Suprapubic skin (tissue), 4 donors: ENCODE measurements at places on chromosomes 3 and 15.

DNA sequence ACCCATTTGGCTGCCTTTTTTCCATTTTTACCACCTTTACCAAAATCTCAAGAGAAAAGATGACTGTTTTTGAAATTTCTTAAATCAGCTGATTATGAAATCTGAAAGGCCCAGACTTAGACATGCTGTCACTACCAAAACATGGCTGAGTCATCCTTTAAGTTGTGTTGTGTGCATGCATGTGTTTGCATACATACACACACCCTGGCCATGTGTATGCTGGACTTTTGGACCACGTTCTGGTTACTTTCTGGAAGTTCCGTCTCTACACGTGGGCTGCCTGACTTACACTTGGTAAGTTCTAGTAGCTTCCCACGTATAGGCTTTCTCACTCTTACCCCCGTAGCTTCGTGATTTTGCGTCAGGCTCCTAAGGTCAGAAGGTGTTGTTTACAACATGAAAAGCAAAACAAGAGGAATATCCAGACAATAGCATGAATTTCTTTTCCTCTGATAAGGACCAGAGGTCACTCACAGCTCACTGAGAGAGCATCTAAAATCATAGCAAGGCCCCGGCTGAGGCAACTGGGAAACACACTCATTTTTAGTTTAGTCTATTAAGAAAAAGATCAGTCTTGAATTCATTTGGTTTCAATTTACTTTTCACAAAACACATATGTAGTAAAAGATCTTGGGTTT lies 62.4 kb downstream of the COL8A1 start:
- H3K4me3 ChIP-seq, result no peak overlapping the region
- no peak for DNase-seq
- no peaks in the 10 kb centered on the region for H3K27me3 ChIP-seq

DNA sequence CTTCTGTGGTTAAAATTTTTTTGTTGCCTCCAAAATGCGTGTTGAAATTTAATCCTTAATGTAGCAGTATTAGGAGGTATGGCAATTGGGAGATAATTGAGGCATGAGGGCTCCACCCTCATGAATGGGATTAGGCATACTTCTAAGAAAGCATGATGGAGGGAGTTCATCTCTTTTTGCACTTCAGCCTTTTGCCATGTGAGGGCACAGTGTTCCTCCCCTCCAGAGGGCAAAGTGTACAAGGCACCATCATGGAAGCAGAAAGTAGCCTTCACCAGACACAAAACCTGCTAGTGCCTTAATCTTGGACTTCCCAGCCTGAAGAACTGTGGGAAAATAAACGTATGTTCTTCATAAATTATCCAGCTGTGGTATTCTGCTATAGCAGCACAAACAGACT lies 429.5 kb downstream of the ZIC1 start:
- no peak overlapping the region for H3K4me3 ChIP-seq
- no peak overlapping the region for H3K27ac ChIP-seq
- no peaks in the 10 kb centered on the region for H3K27me3 ChIP-seq
- H3K36me3 ChIP-seq, result no peaks in the 10 kb centered on the region

GRCh38 chr3:172305552-172305951 lies 142.7 kb downstream of the GHSR start:
- no peak overlapping the region for H3K27ac ChIP-seq
- H3K27me3 ChIP-seq, result no peaks in the 10 kb centered on the region
- H3K4me1 ChIP-seq, result peaks cover 18% of the 10 kb centered on the region
- no peak overlapping the region for H3K4me3 ChIP-seq
- no peak for DNase-seq

DNA sequence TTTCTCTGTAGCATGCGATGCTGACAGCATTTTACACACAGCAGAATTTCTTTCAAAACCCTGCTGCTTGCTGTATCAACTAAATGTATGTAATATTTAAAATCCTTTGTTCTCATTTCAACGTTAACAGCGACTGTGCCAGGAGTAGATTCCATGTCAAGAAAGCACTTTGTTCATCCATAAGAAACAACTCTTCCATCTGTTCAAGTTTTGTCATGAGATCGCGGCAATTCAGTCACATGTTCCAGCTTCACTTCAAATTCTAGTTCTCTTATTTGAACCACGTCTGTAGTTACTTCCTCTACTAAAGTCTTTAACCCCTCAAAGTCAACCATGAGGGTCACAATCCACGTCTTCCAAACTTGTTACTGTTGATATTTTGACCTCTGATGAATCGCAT lies 50.6 kb downstream of the SMARCC1 start:
- no peaks in the 10 kb centered on the region for H3K27me3 ChIP-seq
- H3K4me1 ChIP-seq, result no peaks in the 10 kb centered on the region
- peaks cover 69% of the 10 kb centered on the region for H3K36me3 ChIP-seq
- DNase-seq, result no peak
- H3K27ac ChIP-seq, result no peak overlapping the region
- no peak overlapping the region for H3K4me3 ChIP-seq

GRCh38 chr3:134212967-134213665 lies 37.5 kb downstream of the RYK start:
- H3K36me3 ChIP-seq, result peaks cover 13% of the 10 kb centered on the region
- no peak overlapping the region for H3K4me3 ChIP-seq
- peak; percentile 88 for DNase-seq
- no peaks in the 10 kb centered on the region for H3K27me3 ChIP-seq
- H3K27ac ChIP-seq, result no peak overlapping the region
- peaks cover 50% of the 10 kb centered on the region for H3K4me1 ChIP-seq

GRCh38 chr3:28597452-28597851 lies 248.8 kb upstream of the AZI2 start:
- H3K4me3 ChIP-seq, result no peak overlapping the region
- no peaks in the 10 kb centered on the region for H3K36me3 ChIP-seq
- H3K4me1 ChIP-seq, result no peaks in the 10 kb centered on the region
- H3K27ac ChIP-seq, result no peak overlapping the region
- DNase-seq, result no peak
- H3K27me3 ChIP-seq, result no peaks in the 10 kb centered on the region

DNA sequence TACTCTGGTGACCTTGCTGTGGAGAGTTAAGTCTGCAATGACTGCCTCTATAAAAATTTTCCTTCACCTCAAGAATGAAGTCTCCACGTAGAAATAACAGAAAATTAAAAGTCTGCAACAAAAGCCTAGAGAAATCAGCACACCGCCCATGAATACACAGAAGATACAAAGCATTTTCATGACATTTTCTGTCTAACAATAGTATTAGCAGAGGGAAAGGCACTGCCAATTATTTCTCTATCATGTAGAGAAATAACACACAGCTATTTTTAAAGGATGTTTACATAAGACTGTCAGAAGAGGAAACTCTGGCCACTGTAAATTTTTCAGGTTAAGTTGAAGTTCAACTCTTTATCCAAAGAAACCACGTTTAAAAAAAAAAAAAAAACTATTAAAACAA lies 80.8 kb downstream of the GSK3B start:
- peaks cover 8% of the 10 kb centered on the region for H3K4me1 ChIP-seq
- H3K36me3 ChIP-seq, result no peaks in the 10 kb centered on the region
- H3K4me3 ChIP-seq, result no peak overlapping the region
- H3K27ac ChIP-seq, result no peak overlapping the region

GRCh38 chr15:71463156-71463665 lies 347.1 kb upstream of the NR2E3 start:
- no peak overlapping the region for H3K4me3 ChIP-seq
- H3K27ac ChIP-seq, result no peak overlapping the region

GRCh38 chr3:4853749-4854140 lies 125.5 kb upstream of the BHLHE40 start:
- H3K4me3 ChIP-seq, result no peak overlapping the region
- H3K27me3 ChIP-seq, result no peaks in the 10 kb centered on the region
- no peaks in the 10 kb centered on the region for H3K36me3 ChIP-seq

- H3K36me3 ChIP-seq, result peaks cover 21% of the 10 kb centered on the region
- H3K27me3 ChIP-seq, result no peaks in the 10 kb centered on the region
- peaks cover 5% of the 10 kb centered on the region for H3K4me1 ChIP-seq
- no peak overlapping the region for H3K27ac ChIP-seq
- no peak overlapping the region for H3K4me3 ChIP-seq
Observed at GRCh38 chr15:37087131-37087588, 13.2 kb downstream of the MEIS2 start.

DNA sequence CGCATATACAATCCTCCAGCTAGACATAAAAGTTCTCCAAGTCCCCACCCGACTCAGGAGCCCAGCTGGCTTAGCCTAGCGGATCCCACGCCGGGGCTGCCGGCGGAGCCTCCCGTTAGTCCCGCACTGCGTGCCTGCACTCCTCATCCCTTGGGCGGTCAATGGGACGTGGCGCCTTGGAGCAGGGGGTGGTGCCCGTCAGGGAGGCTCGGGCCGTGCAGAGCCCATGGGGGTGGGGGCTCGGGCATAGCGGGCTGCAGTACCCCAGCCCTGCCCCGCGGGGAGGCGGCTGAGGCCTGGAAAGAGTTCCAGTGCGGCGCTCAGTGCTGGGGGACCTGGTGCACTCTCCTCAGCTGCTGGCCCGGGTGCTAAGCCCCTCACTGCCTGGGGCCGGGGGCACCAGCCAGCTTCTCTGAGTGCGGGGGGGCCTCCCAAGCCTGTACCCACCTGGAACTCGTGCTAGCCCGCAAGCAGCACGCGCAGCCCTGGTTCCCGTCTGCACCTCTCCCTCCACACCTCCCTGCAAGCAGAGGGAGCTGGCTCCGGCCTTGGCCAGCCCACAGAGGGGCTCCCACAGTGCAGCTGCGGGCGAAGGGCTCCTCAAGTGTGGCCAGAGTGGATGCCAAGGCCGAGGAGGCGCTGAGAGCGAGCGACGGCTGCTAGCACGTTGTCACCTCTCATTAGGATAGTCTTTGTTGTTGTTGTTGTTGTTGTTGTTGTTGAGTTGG lies 12.2 kb upstream of the CCDC50 start:
- H3K27ac ChIP-seq, result no peak overlapping the region
- no peak overlapping the region for H3K4me3 ChIP-seq
- H3K36me3 ChIP-seq, result no peaks in the 10 kb centered on the region

GRCh38 chr15:88440021-88440420 lies 27.2 kb downstream of the MRPL46 start:
- DNase-seq, result no peak
- H3K27ac ChIP-seq, result no peak overlapping the region
- H3K4me1 ChIP-seq, result no peaks in the 10 kb centered on the region
- peaks cover 15% of the 10 kb centered on the region for H3K27me3 ChIP-seq

DNA sequence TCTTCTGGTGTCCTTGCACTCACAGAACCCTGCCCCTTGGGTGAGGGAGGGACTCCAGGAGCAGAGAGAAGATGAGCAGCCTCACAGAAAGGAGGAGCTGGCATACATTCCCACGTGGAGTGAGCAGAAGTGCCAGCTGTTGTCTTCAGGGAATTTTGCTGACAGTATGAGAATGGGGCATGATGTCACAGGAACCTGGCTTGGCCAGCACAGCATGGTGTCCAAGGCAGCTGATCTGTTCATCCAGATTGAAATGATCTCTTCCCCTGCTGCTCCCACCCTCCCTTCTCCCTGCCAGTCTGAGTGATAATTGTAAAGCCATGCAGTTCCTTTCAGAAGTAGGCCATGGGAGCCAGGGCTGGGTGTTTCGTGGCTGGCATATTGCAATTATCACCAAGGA lies 53.3 kb downstream of the GJD2 start:
- H3K4me3 ChIP-seq, result no peak overlapping the region
- DNase-seq, result no peak
- no peak overlapping the region for H3K27ac ChIP-seq

GRCh38 chr3:85176799-85177198 lies 218.0 kb downstream of the CADM2 start:
- H3K27ac ChIP-seq, result no peak overlapping the region
- H3K27me3 ChIP-seq, result no peaks in the 10 kb centered on the region
- no peak for DNase-seq
- H3K4me3 ChIP-seq, result no peak overlapping the region
- no peaks in the 10 kb centered on the region for H3K36me3 ChIP-seq
- no peaks in the 10 kb centered on the region for H3K4me1 ChIP-seq

- no peak for DNase-seq
- no peaks in the 10 kb centered on the region for H3K4me1 ChIP-seq
Observed at GRCh38 chr3:167057581-167057980, 322.5 kb downstream of the ZBBX start.

- no peak overlapping the region for H3K4me3 ChIP-seq
- H3K4me1 ChIP-seq, result no peaks in the 10 kb centered on the region
- no peak for DNase-seq
- no peak overlapping the region for H3K27ac ChIP-seq
- H3K36me3 ChIP-seq, result no peaks in the 10 kb centered on the region
- no peaks in the 10 kb centered on the region for H3K27me3 ChIP-seq
Observed at GRCh38 chr15:47397655-47398054, 319.6 kb upstream of the SEMA6D start.

DNA sequence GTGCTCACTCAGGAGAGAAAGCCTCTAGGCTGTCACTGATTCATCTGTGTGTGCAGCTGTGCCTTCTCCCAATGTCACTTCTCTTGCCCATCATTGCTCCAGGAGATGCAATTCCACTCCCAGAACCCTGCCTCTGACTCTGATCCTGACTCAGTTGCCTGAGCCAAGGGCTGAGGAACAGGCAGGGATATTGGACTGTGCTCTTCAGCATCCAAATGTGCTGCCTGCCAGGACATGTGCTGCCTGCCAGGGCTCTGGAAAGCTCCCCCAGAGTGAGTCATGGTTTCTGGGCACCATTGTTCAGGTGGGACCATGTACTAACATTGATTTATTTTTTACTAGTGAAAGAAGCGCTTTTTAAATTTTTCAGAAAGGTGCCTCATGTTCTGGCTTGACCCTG lies 71.0 kb downstream of the TRIM42 start:
- peaks cover 10% of the 10 kb centered on the region for H3K27me3 ChIP-seq
- H3K27ac ChIP-seq, result no peak overlapping the region
- H3K4me1 ChIP-seq, result no peaks in the 10 kb centered on the region
- DNase-seq, result no peak
- H3K4me3 ChIP-seq, result no peak overlapping the region

DNA sequence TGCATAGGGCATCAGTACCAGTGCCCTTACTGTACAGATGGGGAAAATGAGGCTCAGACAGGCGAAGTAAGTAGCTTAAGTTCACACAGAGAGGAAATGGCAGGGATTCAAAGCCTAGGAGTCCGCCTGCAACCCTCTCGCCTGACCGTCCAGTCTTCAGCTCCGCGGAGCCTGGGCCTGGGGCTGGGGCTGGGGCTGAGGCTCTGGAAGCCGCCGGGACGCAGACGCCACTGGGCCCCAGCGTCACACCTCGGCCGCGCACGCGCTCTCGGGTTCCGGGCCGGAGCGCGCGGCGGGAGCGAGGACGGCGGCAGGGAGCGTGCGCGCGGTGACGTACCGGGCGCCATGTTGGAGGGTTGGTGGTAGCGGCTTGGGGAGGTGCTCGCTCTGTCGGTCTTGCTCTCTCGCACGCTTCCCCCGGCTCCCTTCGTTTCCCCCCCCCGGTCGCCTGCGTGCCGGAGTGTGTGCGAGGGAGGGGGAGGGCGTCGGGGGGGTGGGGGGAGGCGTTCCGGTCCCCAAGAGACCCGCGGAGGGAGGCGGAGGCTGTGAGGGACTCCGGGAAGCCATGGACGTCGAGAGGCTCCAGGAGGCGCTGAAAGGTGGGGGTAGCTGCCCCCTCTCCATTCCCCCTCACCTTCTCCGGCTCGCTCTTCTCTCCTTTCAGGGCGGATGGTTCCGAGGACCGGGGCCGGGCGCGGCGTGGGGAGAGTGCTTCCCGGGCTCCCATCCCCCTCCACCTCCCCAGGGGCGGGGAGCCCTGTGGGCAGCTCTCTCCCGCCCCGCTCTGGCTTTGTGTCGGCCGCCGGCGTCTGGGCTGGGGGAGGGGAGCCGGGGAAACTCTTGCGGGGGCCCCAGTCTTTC lies at the start of gene PPP4R2:
Gene PPP4R2 (plus strand): TSS at position 339 of the 861 bp plus-strand sequence. CDS start 227 bp downstream, at position 566.
- DNase-seq, result peak; percentile 89
- peak within 1 kb of the TSS; percentile 98 for H3K27ac ChIP-seq
- H3K36me3 ChIP-seq, result peaks cover 6% of the 10 kb centered on the region
- no peaks in the 10 kb centered on the region for H3K27me3 ChIP-seq

GRCh38 chr3:122680475-122681283 lies at the start of gene PARP14:
TSS of gene PARP14 (plus strand) at chr3:122680839. CDS start at chr3:122680884, 45 bp downstream.
- peak; percentile 77 for DNase-seq
- H3K36me3 ChIP-seq, result peaks cover 7% of the 10 kb centered on the region
- peaks cover 31% of the 10 kb centered on the region for H3K4me1 ChIP-seq
- H3K4me3 ChIP-seq, result peak within 1 kb of the TSS; percentile 78
